Stimulated activated CD4-positive, alpha-beta T cell treated with anti-CD3 and anti-CD28 coated beads, Interleukin-15, amount 100 ng/mL, for 1 hour (primary cell): ENCODE measurements at places on chromosomes 16 and 17.

DNA sequence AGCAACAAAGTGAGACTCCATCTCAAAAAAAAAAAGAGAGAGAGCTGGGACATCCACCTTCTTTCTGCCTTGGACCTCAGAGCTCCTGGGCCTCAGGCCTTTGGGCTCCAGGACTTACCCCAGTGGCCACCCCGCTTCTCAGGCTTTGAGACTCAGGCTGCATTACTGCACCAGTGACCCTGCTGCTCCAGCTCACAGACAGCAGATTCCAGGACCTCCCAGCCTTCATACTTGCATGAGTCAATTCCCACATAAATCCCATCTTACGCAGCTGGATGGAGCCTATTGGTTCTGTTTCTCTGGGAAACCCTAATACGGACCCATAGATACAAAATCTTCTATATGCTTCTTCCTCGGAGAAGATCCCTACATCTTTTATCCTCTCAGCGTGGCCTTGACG, 2.1 kb upstream of the CEP295NL start:
- no peak for DNase-seq

GRCh38 chr17:50219939-50220465, 18.6 kb upstream of the COL1A1 start:
- no peak for DNase-seq

DNA sequence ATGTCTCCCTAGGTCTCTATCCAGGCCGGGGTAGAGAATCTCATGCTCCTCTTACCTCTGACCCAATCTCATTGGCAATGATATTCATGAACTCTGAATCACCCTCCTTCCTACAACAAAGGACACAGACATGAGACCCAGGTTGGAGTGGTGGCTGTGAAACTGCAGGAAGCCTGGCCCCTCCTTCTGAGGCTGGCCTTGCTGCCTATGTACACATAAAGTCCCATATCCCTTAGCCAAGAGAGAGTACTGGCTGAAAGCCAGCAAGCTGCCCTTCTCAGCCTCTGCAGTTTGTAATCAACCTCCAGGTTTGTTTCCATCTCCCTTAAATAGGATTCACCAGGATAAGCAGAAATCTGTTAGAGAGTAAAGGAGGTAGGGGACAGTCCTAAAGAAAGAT, 10.6 kb downstream of the AARSD1 start:
- no peak for DNase-seq

DNA sequence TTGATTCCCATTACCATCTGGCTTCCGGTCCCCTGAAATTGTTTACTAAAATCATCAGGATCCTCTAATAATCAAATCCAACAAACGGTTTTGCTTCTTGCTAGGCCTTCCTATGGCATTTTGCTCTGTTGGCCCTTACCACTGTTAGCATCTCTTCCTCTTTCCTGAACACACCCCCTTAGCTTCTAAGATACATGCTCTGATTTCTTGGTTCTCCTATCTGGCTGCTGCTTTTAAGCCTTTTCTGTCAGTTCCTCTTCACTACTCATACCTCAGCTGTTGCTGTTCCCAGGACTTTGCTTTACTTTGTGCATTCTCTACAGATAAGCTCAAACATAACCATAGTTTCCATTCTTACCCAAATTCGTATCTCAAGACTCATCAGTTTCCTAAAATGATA, 11.4 kb downstream of the CAPNS2 start:
- DNase-seq = no peak

DNA sequence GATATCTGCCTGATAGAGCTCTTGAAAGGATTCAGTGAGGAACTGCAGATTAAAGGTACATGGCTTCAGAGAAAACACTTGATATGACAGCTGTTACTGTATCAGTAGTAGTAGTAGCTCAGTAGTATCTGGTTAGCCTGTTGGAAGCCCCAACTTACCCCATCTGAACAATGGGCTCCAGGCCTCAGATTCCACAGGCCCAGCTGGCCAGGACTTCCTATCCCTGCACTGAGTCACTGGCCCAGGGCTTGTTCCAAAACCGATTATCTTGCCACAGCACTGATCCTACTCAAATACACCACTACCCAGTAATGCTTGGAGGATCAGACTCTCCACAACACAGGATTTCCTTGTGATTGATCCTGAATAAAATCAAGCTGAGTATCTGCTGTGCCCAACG, 32.6 kb downstream of the DCUN1D3 start:
- no peak for DNase-seq

DNA sequence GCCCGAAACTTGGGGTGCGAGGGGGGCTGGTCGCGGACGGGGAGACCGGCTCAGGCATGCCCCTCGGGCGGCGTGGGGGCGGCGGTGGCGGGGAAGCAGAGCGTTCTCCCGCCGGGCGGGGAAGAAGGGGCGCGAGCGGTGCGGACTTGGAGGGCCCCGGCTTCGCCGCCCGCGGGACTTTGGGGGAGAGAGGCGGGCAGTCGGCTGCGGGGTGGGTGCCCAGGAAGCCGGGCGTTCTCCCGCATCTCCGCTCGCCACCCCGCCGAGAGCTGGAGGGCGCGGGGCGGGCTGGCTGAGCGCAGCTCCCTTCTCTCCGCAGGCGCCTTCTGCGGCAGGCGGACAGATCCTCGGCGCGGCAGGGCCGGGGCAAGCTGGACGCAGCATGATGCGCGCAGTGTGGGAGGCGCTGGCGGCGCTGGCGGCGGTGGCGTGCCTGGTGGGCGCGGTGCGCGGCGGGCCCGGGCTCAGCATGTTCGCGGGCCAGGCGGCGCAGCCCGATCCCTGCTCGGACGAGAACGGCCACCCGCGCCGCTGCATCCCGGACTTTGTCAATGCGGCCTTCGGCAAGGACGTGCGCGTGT, 772 bp downstream of the NTN1 start:
- no peak for DNase-seq

GRCh38 chr17:5715478-5715877, 131.2 kb upstream of the NLRP1 start:
- DNase-seq = no peak

DNA sequence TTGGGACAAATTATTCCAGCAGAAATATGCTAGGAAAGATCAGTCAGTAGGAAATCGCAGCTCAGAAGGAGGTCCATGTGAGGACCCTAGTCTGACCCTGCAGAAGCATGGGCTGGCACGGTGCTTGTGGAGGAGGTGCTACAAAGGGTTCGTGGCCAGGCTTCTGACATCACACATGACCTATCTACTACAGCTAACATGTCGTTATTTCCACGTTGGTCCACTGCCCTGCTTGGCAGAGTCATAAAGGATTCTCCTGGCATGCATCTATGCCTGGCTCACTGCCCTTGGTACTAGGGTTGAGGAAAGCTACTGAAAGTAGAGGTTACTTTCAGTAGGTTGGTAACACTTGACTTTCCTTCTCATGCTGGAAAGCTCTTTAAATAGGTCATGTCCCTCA, 118.1 kb upstream of the SHISA6 start:
- no peak for DNase-seq

- no peak for DNase-seq
Observed at GRCh38 chr17:7416323-7416722, 3.8 kb upstream of the SPEM1 start.

- DNase-seq = no peak
Observed at GRCh38 chr16:21524068-21524751, 75.2 kb upstream of the METTL9 start.

- no peak for DNase-seq
Observed at GRCh38 chr16:8852534-8852933, 16.3 kb downstream of the CARHSP1 start.

DNA sequence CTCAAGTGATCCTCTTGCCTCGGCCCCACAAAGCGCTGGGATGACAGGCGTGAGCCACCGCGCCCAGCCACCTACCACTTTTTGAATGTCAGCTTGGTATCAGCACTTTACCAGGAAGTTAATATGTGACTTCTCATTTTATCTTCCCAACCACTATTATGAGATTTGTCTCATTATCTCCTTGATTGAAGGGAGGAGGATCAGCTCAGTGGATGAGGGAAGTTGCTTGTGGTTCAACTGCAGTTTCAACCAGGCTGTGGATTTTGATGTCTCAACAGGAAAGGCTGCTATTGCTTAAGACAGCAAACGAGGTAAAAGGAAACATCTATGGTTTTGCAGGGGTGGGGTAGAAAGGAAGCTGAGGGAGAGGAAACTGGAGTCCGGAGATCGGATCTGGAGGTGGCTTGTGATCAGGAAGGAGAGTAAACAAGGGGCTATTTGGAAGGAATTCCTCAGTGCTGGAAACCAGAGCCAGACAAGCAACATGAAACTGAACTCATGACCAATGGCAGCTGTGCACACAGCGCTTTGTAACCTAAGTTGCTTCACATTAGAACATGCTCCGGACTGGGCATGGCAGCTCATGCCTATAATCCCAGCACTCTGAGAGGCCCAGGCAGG, 180.5 kb downstream of the VPS53 start:
- no peak for DNase-seq

- no peak for DNase-seq
Observed at GRCh38 chr17:79440251-79440650, 170.6 kb downstream of the RBFOX3 start.

DNA sequence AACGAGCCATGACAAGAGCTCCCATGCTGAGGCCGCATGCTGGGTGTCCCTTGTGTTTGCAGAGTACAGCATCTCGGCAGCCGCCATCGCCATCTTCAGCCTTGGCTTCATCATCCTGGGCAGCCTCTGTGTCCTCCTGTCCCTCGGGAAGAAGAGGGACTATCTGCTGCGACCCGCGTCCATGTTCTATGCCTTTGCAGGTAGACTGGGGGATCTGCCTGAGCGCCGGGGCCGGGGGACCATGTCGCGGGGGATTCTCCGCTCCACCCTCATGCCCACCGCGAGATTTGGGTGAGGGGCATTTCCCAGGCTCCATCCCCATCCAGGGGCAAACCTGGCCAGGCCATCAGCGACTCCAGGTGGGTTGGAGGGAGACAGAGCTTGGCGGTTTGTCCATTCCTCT, 10.7 kb downstream of the CACNG1 start:
- DNase-seq = no peak

DNA sequence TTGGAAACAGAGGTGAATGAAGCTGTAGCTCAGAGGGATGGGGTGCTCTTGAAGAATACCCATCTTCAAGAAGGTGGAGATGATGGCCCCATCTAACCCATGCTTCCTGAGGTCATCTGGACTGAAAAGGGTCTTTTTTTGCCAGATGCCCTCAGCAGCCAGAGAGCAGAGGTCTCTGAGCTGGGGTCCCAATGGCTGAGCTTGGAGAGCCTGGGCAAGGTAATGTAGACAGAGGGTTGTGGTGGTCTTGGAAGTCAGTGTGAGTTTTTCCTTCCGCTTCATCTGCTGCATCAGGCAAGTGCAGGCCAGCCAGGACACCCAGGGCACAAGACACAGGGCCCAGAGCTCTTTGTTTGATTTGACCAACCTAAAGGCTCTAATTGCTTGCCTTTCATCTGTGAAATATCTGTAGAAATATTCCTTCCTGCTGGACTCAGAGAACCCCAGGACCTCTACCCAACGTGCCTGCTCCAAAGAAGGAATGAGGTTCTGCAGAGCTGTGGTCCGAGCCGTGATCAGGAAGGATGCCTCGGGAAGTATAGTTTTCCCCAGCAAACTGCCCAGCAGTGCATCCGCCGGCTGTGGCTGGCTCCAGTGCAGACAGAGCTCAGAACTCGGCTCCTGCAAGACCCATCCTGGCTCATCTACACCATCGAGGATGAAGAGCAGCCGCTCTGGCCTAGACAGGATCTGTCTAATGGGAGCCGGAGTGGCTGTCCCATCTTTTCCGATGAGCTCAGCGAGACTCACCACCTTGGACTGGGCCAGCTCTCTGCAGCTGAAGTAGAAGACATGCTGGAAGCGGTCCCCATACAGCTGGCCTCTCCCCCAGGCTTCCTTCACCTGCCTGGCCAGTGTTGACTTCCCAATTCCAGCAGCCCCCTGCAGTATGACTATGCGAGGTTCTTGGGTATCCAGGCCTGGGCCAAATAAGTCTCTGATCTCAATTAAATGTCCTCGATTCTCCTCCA, 25.2 kb downstream of the NLRP1 start:
- DNase-seq = no peak

DNA sequence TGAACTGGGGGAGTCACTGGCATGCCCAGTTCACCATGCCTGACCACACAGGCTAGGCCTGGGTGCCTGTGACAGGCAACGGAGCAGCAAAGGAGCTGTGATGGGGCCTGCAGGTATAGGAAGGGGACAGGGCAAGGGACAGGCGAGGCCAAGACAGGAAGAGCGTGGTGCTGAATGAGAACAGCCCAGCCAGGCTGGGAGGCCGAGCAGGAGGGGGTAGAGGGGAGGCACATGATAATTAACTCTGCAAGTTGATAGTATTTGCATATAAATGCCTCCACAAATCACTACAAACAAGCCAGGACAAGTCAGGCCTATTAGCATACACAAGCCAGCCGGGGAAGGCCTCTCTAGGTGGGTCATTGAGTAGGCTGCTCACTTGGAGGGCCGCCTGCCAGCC, 7.8 kb downstream of the ZFHX3 start:
- no peak for DNase-seq

- no peak for DNase-seq
Observed at GRCh38 chr17:17120294-17120693, 78.0 kb downstream of the MPRIP start.

- DNase-seq = no peak
Observed at GRCh38 chr17:51833045-51833444, 325.5 kb downstream of the CA10 start.

- DNase-seq = no peak
Observed at GRCh38 chr16:89280546-89281188, 63.2 kb downstream of the ZNF778 start.

GRCh38 chr16:79593074-79593531, 7.4 kb downstream of the MAF start:
- DNase-seq = no peak

- DNase-seq = no peak
Observed at GRCh38 chr17:55625521-55625920, 97.1 kb downstream of the TMEM100 start.

DNA sequence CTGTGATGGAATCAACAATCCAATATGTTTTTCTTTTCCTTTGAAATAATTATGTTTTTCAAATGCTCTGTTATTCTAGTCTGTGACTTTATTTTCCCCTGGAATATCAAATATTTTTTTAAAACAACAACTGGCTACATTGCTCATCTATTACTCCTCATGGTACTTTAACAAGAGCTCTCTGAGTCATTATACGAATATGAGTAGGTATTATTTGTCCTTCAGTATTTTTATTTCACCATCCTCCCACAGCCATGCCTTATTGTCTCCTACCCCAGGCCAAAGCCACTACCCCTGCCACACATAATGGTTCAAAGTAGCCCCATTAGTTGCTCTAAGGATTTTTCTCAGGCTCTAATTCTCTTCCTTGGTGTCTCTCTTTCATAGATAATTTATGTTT, 1572.3 kb downstream of the CDH8 start:
- DNase-seq = no peak

DNA sequence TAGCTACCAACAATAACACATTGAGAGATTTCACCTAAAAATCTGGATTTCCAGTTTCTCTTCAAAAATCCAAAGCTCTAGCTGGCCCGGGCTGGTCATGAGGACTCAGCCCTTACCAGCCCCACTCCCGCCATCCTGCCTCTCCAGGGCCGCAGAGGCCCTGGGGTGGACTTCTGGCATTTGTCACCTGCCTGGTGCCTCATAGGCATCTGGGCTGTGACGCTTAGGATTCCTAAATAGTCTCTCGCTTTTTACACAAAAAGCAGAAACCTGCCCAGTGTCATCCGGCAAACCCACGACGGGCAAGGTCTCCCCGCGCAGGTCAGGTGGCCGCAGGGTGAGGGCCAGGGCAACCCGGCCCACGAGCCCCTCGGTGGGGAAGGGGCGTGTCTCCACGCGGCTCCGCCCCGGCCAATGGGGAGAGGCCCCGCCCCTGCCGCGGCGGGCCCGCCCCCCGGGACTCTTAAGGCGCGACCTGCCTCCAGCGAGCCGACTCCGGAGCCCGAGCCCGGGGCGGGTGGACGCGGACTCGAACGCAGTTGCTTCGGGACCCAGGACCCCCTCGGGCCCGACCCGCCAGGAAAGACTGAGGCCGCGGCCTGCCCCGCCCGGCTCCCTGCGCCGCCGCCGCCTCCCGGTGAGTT, at the start of gene VASN:
TSS of gene VASN (plus strand) at position 492 of the 644 bp plus-strand sequence. CDS start 9,030 bp downstream, outside the sequence.
- peak; percentile 70 for DNase-seq
